ENCODE measurements at places on chromosomes 6 and 20.
A peak's percentile ranks its signal among the peaks of the same experiment; 100 is the strongest.

GRCh38 chr20:53891306-53891894, 179.0 kb downstream of the BCAS1 start:
- peak; percentile 81 for DNase-seq

- DNase-seq: no peak
Observed at GRCh38 chr6:100259865-100260264, 204.9 kb downstream of the SIM1 start.

DNA sequence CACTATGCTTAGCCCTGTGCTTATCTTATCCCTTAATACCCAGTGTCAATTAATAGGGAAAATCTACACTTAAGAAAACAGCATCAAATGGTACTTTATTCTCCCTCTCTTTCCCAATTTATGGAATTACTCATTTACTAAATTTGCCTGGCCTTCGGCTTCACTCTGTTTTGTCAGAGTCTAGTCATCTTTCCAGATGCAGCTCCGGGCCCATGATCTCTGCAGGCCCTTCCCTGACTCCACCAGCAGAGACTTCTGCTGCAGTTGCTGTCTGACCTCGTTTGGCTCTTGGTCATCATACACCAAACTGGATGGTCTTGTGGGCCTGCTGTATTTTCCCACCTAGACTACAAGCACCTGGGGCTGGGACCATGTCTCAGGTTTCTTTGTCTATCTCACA, 27.4 kb downstream of the MRS2 start:
- no peak for DNase-seq

DNA sequence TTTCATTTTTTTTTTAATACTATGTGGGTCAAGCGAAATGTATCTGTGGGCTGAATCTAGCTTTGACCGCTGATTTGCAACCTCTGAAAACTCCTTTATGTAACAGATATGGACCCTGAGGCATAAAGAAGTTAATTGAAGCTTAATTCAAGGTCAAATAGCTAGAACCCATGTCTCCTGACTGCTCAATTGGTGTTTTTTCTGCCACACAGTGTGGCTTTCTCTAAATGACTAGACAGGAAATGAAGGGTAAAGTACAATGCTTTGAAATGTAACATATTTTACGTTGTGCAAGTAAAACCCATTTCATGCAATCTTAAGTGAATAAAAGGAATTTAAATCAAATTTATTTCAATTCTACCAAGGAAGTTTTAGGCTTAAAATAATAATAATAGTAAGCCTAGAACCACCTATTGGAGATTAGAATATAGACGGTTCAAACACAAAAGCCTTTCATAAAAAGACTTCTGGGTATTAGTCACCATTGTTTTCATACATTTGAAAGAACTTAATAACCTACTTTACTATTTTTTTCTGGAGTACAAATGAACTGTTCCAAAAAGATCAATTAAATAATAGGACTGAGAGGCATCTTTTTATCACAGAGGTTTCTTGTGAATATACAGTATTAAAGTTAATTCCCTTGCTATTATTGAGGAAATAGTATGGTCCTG, 279.8 kb downstream of the EPHA7 start:
- no peak for DNase-seq

- DNase-seq: peak; percentile 20
Observed at GRCh38 chr6:115442323-115442722, 618.4 kb downstream of the FRK start.

- DNase-seq: no peak
Observed at GRCh38 chr6:36633370-36633769, 39.2 kb downstream of the SRSF3 start.

DNA sequence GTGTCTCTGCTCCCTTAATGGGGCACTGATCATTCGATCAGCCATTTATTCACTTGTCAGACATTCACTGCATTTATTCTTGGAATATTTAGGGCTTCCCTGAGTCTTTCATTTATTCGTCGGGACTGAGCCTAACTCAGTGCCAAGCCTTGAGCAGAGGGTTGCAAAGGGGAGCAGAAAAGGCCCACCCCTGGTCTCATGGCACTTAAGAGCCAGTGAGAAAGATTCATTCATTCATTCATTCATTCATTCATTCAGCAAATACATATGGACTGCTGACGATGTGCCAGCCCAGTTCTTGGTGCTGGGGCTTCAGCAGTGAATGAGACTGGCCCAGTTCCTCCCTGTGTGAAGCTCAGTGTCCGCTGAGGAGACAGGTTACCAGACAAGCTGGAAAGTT, 36.6 kb downstream of the SIRPA start:
- no peak for DNase-seq

DNA sequence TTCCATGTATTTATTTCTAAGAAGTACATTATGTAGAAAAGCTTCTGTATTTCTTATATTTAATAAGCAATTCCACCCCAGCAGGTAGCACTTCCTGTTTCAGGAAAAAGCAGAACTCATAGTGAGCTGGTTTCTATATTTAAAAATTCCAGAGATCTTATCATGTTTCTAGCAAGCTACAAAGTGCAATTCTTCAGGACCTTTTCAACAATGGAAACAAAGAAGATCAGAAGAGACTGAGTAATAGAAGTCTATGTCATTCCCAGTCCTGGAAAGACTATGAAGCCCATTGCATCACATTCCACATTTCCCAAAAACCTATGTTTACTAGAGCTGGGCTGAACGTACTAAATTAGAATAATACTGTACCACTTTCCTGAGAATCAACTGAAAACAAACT, 302.6 kb upstream of the NRSN1 start:
- DNase-seq: no peak

DNA sequence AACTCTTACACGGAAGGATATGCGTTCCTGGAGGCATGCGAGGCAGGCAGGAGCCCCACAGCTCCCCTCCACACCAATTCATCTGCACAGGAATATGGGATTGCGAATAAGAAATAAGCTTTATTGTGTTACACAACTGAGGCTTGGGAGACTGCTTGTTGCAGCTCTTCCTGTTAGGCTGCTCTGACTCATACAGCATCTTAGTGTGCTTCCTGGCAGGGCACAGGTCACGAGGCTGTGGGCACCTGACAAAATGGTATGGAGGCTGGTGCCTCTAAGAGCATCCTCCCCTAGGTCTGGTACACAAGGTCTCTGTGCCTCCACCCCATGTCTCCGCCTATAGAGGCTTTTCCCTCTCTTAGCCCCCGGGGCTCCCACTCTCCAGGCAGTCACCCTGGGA, 6.8 kb downstream of the SLC22A3 start:
- DNase-seq: no peak

DNA sequence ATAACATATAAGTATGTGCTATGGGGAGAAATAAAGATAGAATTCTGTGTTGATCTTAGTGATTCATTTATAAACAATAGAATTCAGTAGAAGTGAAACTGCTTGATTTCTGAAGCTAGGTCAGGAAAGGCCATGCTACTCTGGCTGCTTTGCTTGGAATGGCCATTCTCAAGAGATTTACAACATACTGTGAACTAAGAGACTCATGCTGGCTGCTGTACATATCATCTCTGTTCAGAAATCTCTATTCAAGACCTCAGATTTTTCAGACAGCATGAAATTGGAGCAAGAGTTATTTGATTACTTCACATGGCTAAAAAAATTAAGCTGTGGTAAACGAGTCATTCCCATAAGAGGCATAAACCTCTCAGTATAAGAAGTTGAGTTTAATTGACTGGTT, 662.6 kb downstream of the BCKDHB start:
- DNase-seq: no peak

DNA sequence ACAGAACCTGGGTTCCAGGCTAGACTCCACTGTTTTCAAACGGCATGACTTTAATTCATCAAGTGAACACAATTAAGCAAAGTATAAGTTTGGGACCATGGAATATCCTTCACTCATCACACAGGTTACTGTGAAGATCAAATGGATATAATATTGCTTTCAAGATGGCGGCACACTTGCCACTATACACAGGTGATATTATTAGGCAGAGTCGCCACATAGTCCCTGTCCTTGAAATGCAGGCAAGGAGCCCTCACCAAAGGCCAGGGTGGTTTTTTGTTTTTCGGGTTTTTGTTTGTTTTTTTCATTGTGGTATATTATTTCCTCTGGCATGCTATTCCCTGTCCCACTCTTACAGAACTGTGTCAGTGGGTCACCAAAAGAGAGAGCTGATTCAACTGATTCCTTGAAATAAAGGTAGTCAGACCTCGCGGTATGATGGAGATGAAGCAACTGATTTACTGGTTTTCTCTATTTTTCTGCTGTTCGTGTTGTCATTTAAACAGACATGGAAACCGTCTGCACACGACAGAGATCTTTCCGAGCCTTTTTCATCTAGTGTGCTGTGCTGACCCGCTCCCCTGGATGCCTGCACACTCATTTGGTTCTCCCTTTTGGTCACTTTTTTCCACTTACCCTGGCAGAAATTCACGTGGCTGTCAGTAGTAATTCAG, 29.7 kb downstream of the MYB start:
- no peak for DNase-seq

GRCh38 chr20:18904192-18904591, 90.6 kb downstream of the SCP2D1 start:
- DNase-seq: no peak

DNA sequence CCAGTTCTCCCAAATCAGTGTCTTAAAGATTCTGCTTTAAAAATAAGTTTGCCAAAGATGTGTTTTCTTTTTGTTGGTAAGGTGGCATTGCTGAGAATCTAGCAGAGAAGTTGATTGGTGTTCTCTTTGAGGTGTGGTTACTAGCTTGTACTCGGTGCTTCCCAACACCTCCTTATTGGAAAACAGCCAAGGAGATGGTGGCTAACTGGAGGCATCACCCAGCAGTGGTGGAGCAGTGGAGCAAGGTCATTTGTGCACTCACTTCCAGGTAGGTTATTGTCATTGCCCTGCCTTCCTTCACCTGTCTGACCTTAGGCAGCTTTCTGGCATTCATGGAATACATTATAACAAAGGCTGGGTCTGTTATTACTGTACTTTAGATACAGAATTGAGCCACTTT, 26.7 kb downstream of the RALGAPB start:
- DNase-seq: no peak

- no peak for DNase-seq
Observed at GRCh38 chr6:149079911-149080491, 237.5 kb upstream of the TAB2 start.

- no peak for DNase-seq
Observed at GRCh38 chr20:2133318-2134183, 31.9 kb downstream of the STK35 start.

DNA sequence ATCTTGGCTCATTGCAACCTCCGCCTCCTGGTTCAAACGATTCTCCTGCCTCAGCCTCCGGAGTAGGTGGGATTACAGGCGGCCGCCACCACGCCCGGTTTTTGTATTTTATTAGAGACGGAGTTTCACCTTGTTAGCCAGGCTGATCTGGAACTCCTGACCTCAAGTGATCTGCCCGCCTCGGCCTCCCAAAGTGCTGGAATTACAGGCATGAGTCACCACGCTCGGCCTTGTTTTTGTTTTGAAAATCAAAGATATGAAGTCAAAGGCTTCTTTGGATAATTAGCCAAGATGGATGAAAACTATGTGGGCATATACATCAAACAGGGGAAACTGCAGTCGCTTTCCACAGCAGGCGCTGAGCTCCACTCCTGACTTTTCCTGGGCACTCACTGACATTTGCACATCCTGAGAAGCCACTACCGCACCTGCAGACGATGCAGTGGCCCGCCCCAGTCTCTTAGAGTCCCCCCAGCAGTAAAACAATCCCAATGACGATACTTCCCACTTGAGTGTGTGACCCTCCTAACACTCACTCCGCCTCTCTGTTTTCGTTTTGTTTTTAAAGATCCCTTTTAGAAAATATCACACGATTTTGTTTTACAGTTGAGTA, 44.1 kb downstream of the GJA1 start:
- DNase-seq: no peak

DNA sequence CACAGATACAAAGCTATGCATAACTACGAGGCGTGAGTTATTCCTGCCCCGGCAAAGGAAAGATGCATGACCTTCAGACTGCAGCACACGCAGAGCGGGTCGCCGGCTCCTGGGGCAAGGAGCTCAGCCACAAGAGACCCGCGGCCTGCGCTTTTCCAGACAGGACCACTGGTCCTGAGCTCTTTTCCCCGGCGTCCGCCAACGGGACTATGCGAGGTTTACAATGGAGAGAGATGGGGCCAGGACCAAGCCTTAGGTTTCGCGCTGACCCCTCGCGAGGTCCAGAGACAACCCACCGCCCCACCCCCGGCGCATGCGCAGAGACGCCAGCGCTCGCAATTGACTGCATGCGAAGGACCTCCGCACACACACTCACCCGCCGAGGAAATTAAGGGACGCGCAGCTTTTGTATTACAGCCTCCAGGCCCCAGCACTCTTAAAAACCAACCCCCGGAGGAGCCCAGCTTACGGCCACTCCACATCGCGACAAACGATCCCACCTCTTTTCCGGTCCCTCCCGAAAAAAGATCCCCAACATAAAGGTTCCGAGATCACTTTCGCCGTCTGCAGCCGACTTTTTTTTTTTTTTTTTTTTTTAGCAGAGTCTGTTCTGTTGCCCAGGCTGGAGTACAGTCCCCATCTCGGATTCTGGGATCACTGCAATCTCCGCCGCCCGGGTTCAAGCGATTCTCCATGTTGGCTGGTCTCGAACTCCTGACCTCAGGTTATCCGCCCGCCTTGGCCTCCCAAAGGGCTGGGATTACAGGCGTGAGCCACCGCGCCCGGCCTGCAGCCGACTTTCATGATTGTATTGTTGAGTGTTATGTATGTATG, at the start of gene COQ3:
Gene COQ3, minus strand, starts transcription at position 498 of the 834 bp plus-strand sequence. Its CDS starts 16 bp downstream, at position 482.
- DNase-seq: peak; percentile 83

- no peak for DNase-seq
Observed at GRCh38 chr6:41878961-41879405, 16.2 kb downstream of the USP49 start.

GRCh38 chr6:115885636-115886366, 174.9 kb downstream of the FRK start:
- DNase-seq: no peak

DNA sequence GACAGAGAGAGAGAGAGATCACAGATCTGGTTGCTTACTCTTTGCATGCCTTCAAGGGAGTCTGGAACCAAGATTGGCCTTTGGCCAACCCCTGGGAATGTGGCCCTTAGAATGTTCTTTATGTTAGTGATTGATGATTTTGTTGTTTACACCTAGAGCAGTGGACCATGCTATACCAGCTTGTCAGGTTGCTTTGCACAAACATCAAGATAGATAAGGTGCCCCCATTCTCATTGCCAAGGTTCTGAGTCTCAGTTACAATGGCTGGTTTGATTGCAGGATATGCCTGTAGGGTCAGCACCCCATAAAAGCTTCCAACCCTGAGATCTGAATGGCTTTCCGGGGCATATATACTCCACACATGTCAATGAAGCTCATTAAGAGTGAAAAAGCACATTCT, 53.5 kb upstream of the SLC2A12 start:
- DNase-seq: no peak

GRCh38 chr20:42742926-42743325, 446.8 kb downstream of the PTPRT start:
- no peak for DNase-seq

All from NCI-H82 (cell line).